ENCODE measurements at places on chromosomes 3 and 15.

DNA sequence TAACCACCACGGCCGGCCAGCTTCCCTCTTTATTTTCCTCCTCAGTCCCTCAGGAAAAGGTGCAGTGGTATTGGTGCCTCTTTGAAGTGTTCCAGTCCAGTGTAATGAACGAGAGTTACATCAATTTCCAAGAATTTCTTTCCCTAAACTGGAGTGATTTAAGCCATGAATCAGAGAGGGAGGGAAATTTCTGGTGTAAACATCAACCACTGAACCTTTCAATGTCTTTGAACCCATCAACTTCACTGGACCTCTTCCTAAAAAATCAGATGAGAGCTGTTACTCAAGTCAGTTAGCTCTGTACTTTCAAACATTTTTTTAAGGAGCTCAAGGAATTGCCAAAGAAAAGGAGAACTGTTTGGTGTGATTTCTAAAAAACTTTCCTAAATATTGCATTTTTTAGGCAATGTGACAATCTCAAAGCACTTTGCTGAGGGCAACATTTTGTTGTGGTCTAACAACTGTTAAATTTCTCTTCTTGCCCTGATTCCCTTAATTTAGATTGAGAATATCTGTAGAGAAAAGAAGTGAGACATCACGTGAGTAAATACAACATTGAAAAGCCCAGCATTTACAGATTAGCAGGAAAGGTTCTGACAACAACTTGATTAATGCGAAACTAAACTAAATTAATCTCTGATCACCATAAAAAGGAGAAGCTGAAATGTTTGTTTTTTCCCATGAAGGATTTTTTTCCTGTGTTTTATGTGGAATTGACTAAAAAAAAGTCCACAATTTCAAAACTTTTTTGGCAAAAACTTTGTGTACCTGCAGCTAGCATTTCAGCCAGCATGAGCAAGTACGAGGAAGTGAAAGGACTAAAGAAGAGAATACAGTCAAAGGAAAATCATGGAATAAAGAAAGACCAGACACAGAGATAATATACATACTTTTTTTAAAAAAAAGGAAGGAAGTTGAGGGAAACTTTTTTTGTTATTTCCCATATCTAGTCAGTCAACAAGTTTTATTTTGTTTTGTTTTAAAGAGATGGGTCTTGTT lies 9.1 kb upstream of the DAZL start:
- no peak for DNase-seq

- DNase-seq = no peak
Observed at GRCh38 chr3:126638790-126639189, 16.1 kb downstream of the TXNRD3 start.

DNA sequence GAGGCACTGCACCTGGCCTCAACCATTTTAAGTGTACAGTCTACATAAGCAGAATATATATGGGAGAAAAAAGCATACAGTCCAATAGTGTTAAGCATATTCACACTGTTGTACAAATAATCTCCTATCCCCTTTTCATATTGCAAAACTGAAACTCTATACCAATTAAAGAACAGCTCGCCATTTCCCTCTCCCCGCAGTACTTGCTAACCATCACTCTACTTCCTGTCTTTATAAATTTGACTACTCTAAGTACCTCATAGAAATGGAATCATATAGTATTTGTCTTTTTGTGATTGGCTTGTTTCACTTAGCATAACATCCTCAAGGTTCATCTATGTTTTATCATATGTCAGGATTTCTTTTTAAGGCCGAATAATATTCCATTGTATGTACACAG lies 21.6 kb upstream of the TASOR start:
- DNase-seq = no peak

- DNase-seq = no peak
Observed at GRCh38 chr3:99969136-99969535, 145.2 kb downstream of the FILIP1L start.

GRCh38 chr3:25472153-25472552 lies 44.1 kb downstream of the RARB start:
- DNase-seq = no peak

Measured in neural progenitor cell (in vitro differentiated cells).